ENCODE measurements at places on chromosomes 1 and 21.

GRCh38 chr1:231869364-231869763 is 242.8 kb downstream of the DISC1 start:
- no peak for DNase-seq

- no peak for DNase-seq
Observed at GRCh38 chr1:100396651-100397050, 44.3 kb downstream of the CDC14A start.

DNA sequence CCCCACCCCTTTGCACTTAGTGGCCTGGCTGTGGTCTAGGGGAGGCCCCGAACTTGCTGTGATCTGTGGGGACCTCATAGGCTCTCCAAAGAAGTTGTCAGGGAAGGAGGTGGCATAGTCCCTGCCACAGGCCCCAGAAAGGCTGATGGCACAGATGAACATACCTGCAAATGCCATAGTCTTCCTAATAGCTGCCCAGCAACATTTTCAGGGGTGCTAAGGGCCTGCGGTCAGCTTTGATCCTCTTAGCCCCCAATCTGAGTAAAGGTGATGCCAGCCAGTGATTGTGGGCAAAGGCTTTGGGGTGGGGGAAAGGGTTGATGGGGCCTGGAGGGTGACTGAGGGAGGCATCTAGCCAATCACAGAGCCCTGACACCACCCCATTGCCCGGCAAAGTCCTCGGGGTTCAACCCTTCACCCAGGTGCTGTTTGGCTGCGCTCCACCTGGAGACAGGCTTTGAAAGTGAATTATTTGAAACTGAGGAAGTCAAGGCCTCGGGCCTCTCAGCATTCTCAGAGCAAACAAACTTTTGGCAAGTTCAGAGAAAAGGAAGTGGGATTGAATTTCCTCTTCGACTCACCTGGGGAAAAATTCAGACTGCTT is 35.8 kb downstream of the PAX7 start:
- no peak for DNase-seq

GRCh38 chr1:9240914-9241820 is 6.6 kb downstream of the H6PD start:
- DNase-seq = no peak

GRCh38 chr1:191634801-191635508 is 523.3 kb upstream of the RGS18 start:
- no peak for DNase-seq

DNA sequence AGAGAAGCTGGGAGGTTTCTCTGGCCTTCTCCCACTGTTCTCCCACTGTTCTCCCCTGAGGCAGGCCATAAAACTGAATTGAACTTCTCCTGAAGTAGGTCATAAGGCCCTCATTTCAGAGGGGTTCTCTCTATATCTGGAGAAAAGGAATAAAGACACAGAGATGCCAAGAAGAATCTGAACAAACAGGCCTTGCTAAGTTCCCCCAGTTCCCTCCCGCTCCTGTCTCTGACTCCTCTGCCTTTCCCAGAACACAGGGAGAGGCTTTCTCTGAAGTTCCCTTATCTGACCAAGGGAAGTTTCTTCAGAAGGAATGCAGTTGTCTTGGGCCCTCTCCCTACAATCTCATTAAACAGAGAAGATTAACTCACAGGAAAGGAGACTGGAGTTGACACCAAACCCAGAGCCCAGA is 83.4 kb downstream of the SLC16A1 start:
- no peak for DNase-seq

GRCh38 chr1:66050123-66050522 is 257.4 kb downstream of the PDE4B start:
- no peak for DNase-seq

- no peak for DNase-seq
Observed at GRCh38 chr1:68151690-68152089, 80.6 kb downstream of the WLS start.

DNA sequence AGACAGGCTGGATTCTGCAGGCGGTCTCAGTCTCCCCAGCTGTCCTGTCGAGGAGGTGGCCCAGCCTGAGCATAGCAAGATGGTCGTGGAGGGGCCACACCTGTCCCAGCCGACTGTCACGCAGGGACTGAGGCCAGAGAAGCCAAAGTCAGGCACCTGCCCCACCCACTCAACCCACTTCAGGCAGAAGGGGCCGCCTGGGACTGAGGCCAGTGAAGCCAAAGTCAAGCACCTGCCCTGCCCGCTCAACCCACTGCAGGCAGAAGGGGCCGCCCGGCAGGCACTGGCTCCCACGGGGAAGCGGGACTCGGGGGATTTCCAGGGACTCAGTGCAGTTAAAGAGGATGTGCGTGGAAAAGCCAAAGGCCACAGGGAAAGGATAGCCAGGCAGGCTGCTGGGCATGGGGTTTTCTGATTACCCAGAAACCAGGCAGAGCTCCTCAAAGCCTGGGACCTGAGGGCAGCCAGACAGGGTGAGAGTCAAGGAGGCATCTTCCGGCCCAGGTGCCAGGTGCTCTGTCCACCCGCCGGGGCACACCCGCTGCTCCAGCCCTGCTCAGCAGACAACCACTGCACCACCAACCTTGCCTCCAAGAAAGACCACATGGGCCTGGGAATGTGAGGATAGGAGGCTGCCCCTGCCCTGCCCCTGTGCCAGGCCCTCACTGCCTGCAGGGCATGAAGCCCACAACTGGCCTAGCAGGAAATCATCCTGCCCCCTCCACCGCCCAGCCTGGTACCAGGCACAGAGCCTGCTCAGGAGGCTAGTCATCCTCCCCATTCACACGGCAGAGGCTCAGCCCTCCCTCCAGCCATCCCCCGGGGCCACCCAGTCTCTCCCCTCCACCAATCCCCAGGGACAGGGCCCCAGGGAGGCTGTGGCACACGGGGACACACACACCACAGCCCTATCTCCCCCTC is 41.0 kb downstream of the MEGF6 start:
- DNase-seq = no peak

GRCh38 chr21:28455253-28455600 is 537.5 kb downstream of the LTN1 start:
- no peak for DNase-seq

DNA sequence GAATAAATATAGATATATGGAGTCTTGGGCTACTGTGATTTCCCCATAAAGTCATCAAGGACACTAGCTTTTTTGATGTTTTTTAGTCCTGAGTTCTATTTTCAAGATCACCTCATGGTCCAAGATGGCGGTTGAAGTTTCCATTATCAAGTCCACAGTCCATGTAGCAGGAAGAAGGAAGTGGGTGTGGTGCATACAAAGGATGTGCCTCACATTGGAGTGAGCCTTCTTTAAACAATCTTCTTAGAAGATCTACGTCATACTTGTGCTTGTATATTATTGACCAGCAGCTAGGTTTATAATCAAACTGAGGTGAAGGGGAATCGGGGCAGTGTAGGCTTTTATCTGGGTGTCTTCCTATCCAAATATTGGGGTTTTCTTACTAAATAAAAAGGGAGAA is 93.4 kb downstream of the FGGY start:
- DNase-seq = no peak

GRCh38 chr1:209630383-209631225 is 21.6 kb downstream of the LAMB3 start:
- DNase-seq = no peak

DNA sequence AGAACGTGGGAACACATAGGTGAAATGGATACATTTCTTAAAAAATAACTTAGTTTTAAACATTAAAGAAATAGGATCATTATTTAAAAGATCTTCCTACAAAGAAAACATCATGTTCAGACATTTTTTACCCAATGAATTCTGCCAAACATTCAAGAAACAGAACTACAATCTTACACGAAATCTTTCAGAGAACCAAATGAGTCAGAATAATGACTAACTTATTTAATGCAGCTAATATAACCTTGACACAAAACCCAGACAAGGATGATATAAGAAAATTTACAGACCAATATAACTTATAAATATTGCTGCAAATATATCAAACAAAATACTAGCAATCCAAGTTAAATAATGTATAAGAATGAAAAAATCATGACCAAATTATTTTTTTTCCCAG is 220.1 kb upstream of the KCNK2 start:
- no peak for DNase-seq

DNA sequence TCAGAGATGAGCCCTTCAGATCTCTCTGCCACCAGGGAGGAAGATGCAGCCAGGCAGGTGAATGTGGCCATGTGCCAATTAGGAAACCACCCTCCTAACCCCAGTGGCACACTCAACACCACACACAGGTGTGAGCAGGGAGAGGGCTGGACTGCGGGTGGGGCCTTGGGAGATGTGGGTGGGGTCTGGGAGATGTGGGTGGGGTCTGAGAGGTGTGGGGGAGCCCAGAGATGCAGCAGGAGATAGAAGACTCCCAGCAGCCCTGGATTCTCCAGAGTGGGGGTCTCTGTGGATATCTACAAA is 43.2 kb upstream of the COL6A1 start:
- no peak for DNase-seq

DNA sequence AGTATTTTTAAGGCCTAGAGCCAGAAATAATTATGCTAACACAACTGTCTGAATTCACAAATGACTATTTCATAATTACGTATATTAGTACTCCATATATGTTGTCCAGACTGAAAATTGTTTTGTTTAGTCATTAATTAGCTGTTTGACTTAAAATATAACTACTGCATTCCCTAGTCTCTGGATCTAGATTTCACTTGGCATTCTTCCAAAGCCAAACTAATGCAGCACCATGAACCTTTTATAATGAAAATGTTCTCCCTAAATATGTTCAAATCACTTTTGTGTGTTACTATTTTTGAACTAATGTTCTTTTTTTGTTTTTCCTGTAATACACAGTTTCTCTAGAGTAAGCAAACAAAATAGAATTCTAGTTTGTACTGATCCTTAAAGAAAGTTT is 46.1 kb downstream of the CAMTA1 start:
- no peak for DNase-seq

GRCh38 chr21:19256934-19257660 is 853.5 kb upstream of the TMPRSS15 start:
- no peak for DNase-seq

DNA sequence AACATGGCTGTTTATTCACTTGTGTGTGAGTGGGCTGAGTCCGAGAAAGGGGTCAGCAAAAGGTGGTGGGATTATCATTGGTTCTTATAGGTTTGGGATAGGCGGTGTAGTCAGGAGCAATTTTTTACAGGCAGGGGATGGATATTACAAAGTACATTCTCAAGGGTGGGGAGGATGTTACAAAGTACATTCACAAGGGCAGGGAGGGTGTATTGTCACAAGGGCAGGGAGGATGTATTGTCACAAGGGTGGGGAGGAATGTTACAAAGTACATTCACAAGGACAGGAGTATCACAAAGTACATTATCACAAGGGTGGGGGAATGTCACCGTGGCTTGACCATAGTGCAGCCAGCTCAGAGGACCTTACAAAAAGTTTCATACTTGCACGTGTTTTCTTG is 31.1 kb upstream of the ITLN2 start:
- no peak for DNase-seq

DNA sequence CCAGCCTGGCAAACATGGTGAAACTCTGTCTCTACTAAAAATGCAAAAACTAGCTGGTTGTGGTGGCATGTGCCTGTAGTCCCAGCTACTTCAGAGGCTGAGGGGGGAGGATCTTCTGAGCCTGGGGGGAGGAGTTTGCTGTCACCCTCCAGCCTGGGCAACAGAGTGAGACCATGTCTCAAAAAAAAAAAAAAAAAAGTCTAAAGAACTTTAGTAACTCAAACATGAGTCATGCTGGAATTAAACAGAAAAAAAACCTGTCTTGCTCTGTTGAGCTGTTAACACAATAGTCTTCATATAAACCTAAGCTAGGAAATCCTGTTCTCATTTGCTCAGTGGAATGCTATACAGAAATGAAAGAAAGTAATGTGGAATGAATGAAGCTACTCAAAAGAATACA is 16.7 kb upstream of the DISP1 start:
- DNase-seq = no peak

GRCh38 chr1:153533689-153534201 is 2.0 kb downstream of the S100A6 start:
- no peak for DNase-seq

- no peak for DNase-seq
Observed at GRCh38 chr21:38649120-38649519, 150.8 kb upstream of the ERG start.

- DNase-seq = no peak
Observed at GRCh38 chr1:42786097-42786496, 1.3 kb downstream of the TMEM269 start.

DNA sequence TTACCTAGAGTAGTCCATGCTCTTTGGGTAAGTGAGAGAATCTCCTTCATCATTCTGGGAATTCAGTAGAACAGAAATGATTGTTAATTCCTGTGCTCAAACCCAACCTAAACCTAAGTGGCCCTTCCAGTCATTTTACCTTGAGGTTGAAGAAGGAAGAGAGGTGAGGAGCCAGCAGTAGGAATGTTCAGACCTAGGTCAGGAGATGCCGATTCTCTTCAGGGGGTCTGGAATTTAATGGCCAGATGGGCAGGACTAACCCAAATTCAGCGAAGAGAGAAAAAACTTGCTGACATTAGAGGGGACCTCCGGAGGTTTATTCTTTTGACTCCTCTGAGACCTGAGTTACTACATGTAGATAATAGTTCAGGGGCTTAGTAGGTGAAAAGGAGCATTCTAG is 16.5 kb upstream of the OR2B11 start:
- DNase-seq = no peak

DNA sequence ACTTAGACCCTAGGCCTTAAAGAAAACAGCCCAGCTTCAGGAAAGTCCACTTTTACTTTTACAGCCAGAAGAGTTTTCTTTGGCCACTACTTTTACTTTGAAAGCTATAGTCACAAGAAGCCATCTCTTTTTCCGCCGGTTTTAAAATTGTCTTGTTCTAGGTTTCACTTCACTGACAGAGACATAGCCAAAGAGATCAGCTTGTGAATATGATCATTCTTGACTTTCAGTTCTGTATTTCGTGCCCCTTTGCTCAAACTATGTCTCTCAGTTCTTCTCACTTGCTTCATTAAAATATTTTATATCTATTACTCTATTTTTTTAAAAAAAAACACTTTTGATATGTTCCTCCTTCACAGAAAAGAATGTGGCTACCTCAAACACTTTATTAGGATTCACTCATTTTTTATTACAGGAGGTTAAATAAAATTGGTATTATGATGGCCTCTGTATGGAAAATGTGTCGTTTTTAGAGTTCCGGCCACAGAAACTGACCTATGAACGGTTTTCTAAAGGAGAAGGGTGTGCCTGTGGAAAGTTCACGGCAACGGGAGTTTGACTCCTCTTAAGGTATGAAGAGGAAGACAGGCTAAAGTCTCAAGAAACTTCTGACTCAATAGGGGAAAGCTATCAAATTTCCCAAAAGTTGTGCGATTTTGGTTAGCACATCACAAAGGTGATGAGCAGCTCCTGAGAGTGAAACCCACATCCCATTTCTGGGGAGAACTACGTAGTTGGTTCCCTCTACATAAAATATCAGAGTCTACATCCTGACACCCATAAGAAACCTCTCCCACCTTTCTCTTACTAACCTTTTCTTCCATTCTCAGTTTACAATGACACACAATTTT is 1.2 kb downstream of the MCOLN2 start:
- no peak for DNase-seq

DNA sequence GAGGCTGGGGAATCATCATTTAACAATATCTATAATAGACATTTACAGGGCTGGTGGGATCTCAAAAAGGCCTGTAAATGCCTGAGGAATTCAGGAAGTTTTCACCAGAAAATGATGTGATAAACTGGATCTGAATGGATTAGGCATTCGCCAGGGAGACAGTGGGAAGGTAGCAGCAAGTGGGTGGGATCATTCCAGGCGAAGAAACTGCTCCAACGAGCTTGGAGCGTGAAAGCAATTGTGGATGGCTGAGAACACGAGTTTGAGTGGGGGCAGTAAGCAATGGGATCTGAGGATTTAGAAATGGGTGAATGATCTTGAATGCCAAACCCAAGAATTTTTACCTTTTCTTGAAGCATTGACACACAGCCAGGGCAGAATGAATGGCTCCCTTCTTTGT is 8.9 kb upstream of the NDUFS5 start:
- no peak for DNase-seq

Measured in activated CD8-positive, alpha-beta memory T cell treated with anti-CD3 and anti-CD28 coated beads, Interleukin-2, amount 50 U/mL, for 4 hours (primary cell).